NCI-H345 (cell line): ENCODE measurements at places on chromosomes 7 and 10.
A peak's percentile ranks its signal among the peaks of the same experiment; 100 is the strongest.

GRCh38 chr10:11256896-11257295 is 239.2 kb downstream of the CELF2 start:
- no peak for DNase-seq

- no peak for DNase-seq
Measured at GRCh38 chr7:47572939-47573757, 8.8 kb downstream of the TNS3 start.

DNA sequence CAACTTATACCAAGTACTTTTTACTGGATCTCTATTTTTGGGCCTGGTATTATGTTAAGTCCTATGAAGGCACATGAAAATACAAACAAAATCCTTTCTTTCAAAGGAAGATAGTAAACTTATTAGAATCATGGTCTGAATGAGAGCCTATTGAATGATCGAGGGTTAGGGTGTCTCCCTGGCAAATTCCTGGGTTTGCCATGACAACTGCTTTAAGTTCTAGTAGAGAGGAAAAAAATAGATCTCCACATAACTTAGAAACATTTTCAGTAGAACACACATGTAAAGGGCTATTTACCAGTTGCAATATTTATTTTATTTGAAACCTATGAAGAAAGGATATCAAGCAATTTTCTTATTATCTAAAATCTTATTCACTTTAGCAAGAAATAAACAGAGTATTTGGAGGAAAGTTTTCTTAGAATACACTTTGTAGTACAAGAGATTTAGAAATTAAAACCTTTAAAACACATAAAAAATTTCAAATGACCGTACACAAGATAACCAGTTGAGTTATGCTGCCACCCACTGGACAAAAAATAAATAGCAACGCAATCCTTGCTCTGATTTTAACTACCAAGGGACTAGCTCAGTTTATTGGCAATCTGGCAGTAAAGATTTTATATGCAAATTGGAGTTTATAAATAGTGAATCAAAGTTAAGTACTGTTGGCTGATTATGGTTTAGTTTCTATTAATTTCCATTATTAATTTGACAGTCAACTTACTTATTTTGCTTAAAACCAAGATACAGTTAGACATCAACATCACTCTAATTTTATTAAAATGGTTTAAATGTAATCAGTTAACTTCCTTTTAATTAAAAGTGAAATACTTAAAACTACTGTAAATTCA is 33.9 kb downstream of the CACUL1 start:
- DNase-seq, result peak; percentile 37

- no peak for DNase-seq
Measured at GRCh38 chr10:2202401-2202800, 465.1 kb upstream of the ADARB2 start.

GRCh38 chr10:34655286-34656170 is 159.6 kb downstream of the PARD3 start:
- peak; percentile 45 for DNase-seq

DNA sequence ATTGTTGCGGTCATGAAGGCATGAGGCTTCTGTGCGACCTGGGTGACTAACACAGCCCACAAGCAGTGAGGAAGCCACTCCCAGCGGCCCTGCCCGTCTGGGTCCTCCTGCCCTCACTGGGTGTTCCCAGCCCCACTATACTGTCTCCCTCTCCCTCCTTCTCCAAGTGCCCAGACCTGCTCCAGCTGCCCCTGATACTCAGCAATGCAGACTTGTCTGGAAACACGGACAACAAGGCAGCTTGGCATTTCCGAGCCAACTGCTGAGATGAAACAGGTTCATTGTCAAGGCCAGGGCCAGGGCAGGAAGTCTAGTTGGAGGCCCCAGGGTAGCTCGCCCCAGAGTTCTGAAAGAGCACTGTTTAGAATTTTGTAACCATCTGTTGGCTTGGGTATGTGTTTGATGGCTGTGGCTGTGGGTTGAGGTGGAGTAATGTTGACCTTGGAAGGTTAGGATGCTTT is 95.7 kb downstream of the RBM20 start:
- DNase-seq, result no peak

- DNase-seq, result no peak
Measured at GRCh38 chr7:17318146-17318545, 19.7 kb downstream of the AHR start.

GRCh38 chr10:59896191-59896590 is 10.2 kb downstream of the CCDC6 start:
- DNase-seq, result no peak

- no peak for DNase-seq
Measured at GRCh38 chr7:157635148-157635500, 298.3 kb downstream of the DNAJB6 start.

DNA sequence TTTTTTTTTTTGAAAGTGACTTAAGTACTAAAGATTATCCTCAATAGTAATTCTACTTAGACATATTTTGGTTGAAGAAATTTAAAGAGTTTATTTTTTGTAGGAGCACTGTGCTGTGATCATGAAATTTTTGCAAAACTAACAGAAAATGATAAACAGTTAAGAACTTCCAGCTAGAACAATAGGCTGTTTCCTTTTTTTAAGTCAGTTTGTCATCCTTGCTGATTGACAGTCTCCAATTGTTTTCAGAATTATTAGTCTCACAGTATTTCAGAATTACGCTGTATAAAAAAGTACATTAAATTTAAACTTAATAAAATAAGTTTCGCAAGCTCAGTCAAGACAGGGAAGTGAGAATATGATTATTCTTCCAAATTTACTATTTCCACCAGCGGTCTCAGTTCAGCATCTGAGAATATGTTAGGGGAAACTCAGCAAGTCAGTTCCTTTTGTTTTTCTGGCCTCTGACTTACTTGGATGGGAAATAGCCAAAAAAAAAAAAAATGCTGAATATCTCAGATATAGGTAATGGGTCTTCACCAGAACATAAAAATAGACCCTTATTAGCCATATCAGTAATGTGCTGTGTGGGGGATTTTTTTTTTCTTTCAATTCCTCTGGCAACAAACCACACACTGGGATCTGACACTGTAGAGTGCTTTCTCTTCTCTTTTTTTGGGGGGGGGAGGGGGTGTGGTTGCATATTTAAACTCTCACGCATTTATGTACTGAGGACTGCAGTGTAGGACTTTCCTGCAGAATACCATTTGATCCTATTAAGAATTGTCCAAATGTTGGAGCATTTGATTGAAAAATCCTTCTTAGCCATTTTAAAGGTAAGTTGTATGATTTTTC is at the start of gene CD36:
Gene CD36 (plus strand): TSS at position 732 of the 855 bp plus-strand sequence. CDS start 8,099 bp downstream, outside the sequence.
- no peak for DNase-seq

GRCh38 chr10:17989908-17990767 is 38.4 kb downstream of the SLC39A12 start:
- DNase-seq, result no peak

DNA sequence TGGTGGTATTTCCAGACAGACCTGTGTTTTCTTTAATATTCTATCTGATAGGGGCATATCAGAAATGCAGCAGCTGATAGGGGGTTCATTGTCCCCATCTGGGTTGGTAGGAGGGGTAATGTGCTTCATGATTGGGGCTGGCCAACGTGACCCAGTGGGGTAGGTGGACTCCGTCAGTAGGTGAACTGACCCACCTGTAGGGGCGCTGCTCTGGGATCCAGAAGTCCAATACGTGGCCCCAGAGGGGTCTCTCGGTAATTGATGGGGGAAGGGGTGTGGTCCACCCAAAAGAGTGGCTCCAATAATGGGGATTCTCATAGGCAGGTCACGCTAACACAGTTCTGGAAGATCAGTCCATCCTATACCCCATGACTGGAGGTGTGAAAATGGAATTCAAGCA is 112.0 kb downstream of the PRLHR start:
- no peak for DNase-seq

GRCh38 chr10:34018784-34019183 is 684.3 kb upstream of the NRP1 start:
- DNase-seq, result no peak
